ENCODE measurements at places on chromosomes 5 and 9.

GRCh38 chr5:97627272-97627671, 444.2 kb upstream of the RIOK2 start:
- DNase-seq: no peak

DNA sequence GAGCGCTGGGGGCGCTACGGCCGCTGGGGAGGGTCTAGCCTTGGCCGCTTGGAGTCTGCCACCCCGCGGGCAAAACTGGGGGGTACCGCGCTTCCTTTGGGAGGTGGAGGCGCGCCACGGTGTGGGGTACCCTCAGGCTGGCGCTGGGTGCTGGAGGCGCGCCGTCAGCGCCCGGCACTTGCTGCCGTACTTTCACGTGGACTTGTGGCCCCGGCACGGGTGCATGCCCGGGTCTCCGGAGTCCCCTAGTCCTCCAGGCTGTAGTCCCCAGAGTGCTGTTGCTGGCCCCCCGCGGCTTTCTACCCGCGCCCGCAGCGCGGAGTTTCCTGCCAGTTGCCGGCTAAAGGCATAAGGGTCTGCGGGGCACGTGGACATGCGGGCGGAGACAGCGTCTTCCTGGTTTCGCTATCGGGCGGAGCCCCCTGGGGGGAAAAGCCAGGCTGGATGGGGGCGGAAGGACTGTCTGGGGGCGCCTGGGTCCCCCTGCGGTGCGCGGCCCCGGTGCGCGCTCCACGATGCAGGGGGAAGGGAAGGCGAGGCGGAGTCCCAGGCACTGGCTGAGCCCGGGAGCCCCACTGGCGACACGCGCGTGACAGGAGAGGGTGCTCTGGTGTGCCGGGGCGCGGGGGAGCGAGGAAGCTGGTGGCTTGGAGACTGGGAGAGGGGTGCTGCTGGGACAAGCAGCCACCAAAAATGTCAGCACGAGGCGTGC, 666 bp downstream of the PPARGC1B start:
- DNase-seq: no peak

DNA sequence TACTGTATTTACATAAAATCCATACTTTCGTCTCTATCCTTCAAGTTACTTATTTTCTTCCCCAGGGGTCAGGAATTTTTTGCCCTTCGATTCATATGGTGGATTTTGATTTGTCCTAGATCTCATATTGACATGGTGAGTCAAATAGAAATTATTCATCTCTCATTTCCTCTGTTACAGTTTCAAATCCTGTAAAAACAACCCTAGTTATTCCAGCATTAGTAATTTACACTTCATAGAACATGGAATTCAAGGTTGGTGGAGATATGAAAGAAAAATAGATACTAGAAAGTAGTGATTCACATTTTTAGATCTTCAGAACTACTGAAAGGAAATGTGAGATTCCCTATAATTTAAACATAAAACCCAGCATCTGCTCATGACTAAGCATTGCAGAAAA, 1331.0 kb upstream of the CDH9 start:
- DNase-seq: no peak

GRCh38 chr9:123679330-123679987, 250.5 kb downstream of the DENND1A start:
- DNase-seq: peak; percentile 79

GRCh38 chr5:107319901-107320300, 350.8 kb downstream of the EFNA5 start:
- no peak for DNase-seq

GRCh38 chr5:181222630-181223057, 437 bp upstream of the TRIM41 start:
- DNase-seq: no peak

DNA sequence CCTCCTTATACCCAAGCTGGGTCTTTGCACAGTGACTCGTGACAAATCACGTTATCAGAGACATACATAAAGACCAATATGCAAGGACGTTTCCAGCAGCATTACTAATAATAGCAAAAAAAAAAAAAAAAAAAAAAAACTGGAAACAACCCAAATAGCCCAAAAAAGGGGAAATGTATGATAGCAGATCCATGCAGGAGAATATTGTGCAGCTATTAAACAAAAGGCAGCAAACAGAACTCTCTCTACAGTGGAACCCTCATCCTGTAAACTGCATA, 37.7 kb downstream of the C5orf15 start:
- DNase-seq: no peak

DNA sequence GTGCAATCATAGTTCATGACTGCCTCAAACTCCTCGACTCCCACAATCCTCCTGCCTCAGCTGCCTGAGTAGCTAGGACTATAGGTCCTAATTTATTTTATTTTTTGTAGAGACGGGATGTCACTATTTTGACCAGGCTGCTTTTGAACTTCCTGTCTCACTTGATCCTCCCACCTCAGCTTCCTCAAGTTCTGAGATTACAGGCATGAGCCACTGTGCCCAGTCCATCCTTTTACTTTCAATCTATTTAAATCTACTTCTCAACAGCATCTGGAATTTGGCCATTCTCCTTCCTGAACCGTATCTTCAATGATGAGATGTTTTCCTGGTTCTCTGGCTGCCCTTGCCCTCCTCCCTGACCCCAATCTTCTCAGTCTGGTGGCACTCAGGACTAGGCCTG, 12.2 kb upstream of the GRIN1 start:
- no peak for DNase-seq

DNA sequence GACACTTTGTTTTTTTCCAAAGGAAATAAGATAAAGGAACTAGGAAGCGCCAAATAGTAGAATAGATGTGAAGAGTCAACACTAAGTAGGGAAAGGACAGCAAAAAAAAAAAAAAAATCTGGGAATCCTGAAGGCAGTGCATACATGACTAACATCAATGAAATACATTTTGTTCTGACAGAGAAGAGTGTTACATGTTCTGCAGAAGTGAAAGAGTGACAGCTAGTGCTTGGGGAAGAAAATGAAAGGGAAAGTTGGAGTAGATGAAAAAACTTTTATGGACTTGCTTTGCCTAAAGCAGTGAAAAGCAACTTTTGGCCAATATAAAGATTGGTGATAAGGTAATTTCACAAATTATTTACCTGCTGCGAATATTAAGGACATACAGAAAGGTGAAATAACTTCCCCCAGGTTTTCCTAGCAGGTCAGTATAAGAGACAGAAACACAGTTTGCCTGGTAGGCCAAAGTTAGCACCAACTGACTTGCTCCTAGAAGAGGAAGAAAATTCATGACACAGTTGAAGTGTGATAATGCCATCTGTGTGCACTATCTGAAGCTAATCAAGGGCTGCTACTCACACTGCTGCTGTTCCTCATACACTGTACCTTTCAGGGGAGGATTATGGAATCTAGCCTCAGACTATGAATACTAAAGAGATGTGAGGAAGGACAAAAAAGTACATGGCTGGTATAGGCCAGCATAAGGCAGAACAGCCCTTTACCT, 38.6 kb downstream of the RANBP6 start:
- no peak for DNase-seq

DNA sequence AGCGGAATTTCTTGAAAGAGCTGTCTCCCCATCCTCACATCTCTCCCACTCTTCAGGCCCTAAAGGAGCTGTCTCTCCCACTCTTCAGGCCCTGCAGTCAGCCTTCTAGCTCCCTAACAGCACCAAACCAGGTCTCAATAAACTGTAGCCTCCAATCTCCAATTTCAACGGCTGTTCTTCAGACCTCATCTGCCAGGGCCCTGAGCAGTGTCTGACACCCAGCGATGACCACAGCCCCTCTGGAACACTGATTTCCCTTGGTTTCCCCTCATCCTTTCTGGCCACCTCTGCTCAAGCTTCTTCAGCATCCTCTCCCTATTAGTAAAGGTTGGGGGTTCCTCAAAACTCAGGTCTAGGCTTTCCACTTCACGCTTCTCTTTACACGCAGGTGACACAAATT, 1.6 kb upstream of the P4HA2 start:
- no peak for DNase-seq

- DNase-seq: no peak
Measured at GRCh38 chr9:104206766-104207165, 112.7 kb downstream of the SMC2 start.

DNA sequence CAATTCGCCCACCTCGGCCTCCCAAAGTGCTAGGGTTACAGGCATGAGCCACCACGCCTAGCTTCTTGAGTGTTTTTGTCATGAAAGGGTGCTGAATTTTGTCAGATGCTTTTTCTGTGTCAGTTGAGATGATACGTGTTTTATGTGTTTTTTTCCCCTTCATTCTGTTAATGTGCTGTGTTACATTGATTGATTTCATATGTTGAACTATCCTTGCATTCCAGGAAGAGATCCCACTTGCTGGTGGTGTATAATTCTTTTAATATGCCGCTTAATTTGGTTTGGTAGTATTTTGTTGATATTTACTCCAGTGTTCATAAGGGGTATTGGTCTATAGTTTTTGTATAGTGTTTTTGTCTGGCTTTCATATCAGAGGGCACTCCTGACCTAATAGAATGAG, 13.6 kb downstream of the ZBTB43 start:
- DNase-seq: no peak

DNA sequence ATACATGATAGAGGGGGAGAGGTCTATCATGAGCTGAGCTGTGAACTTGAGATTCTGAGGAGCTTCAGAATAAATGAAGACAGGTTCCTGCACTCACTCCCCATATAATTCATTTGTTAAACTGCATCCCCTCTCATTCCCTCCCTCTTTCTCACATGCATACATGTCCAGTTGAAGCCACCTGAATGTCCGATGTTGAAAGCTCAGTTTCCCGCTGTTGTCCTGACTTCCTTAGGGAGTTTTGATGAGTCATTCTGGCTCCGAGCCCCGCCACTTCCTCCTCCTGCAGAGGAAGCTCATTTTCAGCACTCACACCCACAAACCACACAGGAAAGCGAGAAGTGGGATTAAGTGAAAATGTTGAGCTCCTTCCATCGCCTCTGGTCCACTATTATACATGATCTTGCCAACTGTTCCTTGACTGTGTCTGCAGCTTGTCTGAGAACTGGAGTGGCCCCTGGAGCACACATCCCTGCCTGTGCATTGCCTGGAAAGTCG, 121.2 kb downstream of the CEMIP2 start:
- DNase-seq: peak; percentile 1

DNA sequence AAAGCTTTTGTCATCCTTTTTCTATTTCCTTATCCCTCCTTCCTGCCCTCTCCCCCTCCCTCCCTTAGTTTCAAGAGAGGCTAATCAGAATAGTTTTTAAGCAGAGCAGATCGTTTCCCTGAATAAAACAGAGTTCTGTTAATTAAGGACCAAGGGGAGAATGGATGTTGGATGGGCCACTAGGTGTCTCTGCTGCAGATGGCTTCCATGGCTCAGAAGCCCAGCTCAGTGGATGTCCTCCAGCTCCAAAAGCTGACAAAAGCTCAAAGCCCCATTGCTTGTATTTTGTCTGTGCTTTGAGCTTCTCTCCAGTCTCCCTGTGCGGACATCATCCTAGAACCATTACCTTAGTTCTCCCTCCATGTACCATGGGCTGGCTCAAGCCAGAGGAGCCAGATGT, 21.0 kb upstream of the NPR3 start:
- DNase-seq: no peak

GRCh38 chr5:140548300-140548688, 832 bp downstream of the EIF4EBP3 start:
- DNase-seq: no peak

DNA sequence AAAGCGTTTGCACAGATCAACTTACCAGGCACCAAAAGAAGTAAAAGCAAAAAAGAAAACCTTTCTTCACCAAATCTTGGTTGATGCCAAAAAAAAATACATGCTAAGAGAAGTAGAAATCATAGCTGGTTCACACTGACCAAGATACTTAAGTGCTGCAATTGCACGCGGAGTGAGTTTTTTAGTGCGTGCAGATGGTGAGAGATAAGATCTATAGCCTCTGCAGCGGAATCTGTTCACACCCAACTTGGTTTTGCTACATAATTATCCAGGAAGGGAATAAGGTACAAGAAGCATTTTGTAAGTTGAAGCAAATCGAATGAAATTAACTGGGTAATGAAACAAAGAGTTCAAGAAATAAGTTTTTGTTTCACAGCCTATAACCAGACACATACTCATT, 36.4 kb upstream of the CCDC152 start:
- DNase-seq: no peak

DNA sequence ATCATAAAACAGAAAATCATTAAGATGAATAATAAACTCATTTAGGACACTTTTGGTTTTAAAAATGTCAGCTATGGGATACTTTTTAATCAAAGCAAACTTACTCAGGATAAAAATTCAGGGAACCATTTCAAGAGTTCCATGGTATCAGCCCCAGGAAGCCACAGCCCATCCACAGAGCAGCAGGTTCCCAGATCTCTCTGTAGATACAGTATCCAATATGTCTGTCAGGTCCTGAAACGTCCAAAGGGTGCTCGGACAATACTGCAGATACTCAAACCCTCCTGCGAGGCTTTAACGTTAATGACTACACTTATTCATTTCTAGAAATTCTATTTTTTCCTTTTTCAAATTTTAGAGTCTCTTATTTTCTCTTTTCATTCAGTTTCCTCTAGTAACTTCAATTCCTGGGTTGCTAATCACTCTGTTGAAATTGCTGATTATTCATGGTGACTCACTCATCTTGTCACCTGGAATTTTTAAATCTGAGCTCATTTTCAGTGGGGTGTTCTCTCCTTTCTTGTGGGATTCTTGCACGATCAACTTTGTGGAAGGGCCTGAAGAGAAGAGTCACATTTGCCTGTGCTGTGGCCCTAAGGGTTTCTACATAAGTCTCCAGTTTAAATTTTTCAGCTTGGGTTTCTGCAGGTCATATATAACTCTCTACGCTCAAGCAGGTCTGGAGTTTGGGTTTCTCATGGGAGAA, 435.8 kb downstream of the CTNND2 start:
- DNase-seq: no peak

- no peak for DNase-seq
Measured at GRCh38 chr5:34464829-34465228, 191.3 kb upstream of the RAI14 start.

GRCh38 chr5:168893283-168893682, 314.1 kb upstream of the PANK3 start:
- no peak for DNase-seq

GRCh38 chr9:132168347-132168746, 6.5 kb downstream of the NTNG2 start:
- no peak for DNase-seq

DNA sequence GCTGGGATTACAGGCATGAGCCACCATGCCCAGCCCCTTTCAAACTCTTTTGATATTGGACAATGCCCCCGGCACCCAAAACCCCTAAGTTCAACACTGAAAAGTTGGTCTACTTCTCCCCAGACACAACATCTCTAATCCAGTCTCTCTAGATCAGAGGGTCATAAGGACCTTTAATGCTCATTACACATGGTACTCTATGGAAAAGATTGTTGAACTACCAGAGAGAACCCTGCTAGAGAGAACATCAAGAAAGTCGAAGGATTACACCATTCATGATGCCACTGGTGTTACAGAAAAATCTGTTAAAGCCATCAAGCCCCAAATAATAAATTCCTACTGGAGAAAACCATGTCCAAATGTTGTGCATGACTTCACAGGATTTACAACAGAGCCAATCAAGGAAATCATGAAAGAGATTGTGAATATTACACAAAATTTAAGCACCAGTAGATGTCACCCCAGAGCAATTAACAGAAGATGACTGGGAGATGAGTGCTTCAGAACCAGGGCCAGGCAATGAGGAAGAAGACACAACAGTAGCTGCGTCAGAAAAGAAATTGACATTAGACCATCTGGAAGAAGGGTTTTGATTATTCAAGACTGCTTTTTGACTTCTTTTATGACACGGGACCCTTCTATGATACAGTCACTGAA, 28.3 kb upstream of the NIPAL4 start:
- DNase-seq: peak; percentile 57
